Hematopoietic multipotent progenitor cell treated with erythropoietin and hydrocortisone succinate and interleukin-3 and kit ligand, for 17 days (in vitro differentiated cells): ENCODE measurements at places on chromosomes 6 and 20.

DNA sequence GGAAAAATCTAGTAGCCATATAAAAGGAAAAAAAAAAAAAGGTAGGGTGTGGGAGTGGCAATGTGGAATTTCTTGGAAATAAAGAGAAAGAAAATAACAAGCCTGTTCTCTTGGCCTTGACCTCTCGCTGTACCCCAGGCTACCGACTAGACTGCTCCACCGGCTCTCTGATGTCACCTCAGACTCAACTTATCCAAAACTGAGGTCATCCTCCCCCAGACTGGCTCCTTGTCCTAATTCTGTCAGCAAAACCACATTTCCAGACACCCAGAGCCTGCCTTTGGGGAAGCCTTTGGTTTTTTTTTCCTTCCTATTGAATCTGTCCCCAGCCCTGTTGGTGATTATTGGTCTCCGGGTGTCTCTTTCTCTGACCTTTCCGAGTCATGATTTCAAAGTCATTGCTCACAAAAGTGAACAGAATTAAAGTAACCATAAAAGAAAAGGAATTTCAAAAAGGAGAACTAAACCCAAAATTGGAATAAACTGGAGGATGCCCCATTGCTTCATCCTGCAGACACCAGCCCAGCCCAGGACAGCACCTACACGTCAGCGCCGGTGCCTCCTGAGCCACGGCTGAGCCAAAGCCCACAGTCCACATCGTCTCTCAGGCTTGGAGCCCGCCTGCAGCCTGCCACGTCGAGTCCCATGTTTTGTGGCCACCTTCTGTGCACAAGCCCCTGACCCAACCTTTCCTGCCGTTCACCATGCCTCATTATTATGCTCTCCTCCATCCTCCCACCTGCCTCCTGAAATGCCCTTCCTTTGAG, 170.7 kb downstream of the MYLK4 start:
- no peak for DNase-seq

DNA sequence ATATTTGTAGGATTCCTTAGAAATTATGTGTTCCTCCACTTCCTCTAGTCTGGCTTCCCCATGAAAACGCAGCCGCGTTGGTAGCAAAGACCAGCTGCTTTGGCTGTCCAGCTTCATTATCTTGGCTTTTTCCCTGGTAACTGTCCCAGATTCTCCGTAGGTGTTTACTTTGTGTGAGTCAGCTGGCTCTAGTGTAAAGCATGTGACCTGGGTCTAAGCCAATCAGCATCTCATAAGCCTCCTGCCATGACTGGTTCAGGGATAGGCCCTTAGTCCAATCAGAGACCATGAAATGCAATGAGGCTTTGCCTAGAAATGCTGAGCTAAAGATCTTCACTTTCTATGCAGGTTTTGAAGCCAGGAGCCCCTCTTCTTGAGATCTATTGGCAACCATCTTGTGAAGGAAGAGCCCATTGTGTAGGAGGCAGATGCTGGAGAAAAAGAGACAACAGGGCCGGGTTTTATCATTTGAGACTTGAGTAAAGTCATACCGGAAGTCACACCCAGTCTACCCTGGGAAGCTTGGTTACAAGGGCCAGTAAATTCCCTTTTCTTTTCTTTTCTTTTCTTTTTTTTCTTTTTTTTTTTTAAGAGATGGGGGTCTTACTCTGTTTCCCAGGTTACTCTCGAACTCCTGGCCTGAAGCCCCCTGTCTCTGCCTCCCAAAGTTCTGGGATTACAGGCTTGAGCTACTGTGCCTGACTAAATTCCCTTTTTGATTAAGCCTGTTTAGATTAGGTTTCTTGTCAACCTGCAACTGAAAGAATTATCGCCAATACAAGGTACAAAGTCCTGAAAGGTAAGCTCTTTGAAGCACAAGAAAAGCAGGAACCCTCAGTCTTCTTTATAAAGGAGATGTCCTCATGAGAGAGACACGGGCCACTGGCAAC, 256.5 kb upstream of the RREB1 start:
- peak; percentile 29 for DNase-seq

DNA sequence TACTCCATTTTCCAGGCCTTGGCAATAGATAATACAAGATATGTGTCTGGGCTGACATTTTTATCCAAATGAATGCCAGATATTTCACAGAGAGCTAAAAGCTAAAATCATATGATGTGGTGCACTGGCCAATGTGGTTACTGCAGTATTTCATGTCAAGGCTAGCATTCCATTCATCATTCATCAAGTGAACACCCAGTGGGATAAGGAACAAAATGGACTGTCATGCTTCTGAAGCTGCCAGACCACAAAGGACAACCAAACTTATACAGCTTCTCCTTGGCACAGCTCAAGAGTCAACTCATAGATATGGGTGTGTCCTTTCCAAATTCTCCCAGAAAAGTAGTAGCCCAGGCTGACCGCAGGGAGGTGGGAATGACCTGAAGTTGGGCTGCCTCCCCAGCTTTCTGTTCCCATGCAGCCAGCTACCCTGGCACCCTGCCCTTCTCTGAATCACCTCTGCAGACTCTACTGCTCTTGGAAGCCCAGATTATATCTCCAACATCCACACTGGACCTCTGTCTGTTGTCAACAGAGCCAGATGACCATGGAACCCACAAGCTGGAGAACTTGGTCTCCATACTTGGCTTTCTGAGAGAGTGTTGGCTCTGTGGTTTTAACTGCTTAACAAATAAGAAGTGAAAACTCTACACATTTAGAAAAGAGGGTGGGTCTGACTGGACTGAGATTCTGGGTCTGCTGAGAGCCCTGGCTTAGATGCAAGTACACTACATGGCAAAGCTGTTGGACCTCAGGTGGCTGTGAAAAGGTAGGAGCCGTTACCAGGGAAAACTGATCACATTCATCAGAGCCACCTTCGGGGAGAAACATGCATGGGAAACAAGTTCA, 122.8 kb downstream of the ALDH8A1 start:
- DNase-seq, result no peak

- DNase-seq, result peak; percentile 17
Measured at GRCh38 chr6:7590918-7591302, 912 bp downstream of the SNRNP48 start.

DNA sequence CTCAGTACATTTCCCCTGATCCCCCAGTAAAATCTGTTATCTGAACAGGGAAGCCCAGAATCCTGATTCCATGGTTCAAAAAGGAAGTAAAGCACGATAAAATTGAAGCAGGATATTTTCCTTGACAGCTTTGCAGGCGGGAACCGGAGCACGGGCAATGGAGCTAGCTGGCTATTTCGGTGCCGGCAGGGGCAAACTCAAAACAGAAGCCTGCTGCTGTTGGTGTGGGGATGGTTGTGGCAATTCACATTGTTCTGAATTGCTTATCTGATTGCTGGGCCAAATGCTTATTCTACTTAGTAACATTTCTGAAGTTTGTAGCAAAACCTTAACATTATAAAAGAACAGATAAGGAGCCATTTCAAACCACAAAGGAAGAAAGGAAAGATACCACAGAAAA, 172.4 kb downstream of the MMS22L start:
- DNase-seq, result no peak

- no peak for DNase-seq
Measured at GRCh38 chr6:111591901-111592461, 13.7 kb downstream of the TRAF3IP2 start.

DNA sequence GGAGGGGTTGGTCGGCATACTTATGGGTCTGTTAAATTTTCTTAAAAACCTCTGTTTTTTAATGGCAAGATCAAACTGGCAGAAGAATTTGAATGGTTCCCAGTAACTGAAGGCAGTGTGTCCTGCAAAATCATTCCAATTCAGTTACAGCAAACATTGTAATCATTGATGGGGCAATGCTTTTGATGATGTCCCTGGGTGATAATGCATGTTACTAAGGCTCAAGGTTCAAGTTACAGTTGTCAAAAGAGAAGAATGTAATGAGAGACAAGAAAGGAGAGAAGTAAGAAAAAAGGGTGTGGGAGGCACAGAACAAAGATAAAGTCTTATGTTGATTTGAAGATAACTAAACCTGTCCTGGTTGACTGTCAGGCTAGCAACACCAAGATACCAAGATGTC, 54.9 kb downstream of the CEP162 start:
- DNase-seq, result no peak
